ENCODE measurements at places on chromosomes 3 and 15. TPM values are rescaled to one million over a fixed set of nuclear protein-coding genes. Genes with fewer than 3 reads are reported as not detected.

DNA sequence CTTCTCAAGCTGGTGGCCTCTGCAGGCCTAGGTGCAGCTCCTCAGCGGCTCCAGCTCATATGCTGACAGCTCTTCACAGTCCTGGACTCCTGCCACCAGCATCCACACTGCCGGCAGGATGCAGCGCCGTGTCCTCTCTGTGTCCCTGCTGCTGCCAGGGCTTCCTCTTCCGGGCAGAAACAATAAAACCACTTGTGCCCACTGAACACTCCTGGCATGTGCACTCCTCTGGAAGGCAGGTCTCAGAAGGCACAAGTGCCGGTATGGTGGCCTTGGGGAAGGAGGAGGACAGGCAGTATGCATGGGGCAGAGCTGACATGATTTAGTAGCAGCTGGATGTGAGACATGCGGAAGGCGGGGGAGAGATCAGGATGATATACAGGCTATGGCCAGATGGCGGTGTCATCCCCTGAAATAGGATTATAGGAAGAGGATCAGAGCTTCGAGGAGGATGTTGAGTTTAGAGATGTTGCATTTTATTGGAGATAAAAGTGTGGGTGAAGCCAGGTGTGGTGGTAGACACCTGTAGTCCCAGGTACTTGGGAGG is 7.5 kb upstream of the MAN2A2 start:
- DNase-seq, result no peak

GRCh38 chr15:33699691-33700447 is 268.4 kb upstream of the CHRM5 start:
- DNase-seq, result peak; percentile 19

- peak; percentile 5 for DNase-seq
Measured at GRCh38 chr3:63557912-63558311, 94.6 kb upstream of the SNTN start.

DNA sequence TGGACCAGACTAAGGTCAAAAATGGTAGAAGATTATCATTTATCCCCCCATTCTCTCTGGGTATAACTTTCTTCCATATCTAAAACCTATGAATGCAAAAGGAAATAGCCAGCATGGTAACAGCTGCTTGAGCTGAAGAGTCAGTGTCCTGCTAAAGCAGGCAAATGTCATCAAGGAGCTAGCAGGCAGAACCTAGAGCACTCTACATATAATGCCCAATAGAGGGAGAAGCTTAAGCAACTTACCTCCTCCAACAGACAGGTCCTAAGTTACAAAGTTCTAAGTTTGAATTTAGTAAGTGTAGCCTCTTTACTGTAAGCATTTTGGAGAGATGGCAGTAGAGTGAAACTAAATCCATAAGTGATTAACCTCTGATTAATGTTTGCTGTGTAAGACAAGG is 7.7 kb downstream of the RAF1 start:
- DNase-seq, result no peak

DNA sequence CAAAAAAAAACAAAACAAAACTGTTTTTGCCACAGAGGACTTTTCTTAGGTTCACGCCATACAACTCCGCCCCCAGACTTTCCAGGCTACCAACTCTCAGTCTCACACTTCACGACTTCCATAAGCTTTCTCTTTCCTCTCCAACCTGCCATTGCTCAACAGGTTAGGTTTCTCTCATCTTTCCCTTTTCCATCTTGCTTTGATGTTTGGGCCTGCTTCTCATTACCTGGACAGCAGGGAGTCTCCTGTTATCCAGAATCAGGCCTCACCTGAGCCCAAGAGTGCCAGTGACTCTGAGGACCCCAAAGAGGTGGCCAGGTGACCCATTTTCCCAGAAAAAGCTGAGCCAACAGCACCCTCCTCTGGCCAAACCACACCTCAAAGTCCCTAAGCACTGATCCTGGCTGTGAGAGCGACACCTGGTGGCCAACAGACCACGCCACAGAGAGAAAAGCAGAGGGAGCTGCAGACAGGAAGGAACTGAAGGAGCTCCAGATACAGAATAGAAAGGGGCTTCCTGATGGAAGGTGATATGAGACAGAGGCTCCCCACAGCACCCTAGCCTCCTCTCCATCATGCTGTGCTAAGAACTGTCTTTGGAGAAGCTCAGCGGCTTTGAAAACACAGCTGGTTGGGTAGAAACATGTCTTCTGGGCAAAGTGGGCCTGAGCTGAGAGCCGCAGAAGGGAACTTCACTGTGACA is 4.0 kb downstream of the CCDC51 start:
- DNase-seq, result peak; percentile 65

DNA sequence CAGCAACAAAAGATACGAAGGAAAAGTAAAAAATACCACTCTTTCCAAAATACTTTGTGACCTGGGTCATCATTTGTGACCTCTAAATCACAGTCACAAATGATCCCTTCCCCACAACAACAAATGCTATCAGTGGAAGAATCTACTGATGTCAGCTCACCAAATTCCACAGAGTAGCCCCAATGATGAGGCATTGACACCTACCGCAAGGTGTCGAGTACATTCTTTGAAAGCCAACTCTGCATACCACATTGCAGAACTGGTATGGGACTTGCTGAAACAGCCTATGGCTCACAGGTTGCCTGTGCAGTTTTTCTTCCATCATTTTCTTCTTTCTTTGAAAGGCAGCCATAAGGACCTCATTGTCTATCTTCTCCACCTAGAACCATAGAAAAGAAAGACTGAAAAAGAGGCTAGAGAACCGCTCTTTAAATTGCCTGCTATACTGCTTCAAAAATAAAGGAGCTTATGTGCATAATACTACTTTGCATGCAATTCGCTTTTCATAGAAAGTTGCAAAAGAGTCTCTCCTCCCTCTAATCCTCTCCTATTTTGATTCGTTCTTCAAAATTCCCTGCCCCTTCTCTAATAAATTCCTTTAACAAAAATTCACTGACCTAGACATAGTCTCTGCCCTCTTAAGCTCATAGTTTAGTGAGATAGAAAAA is 21.4 kb upstream of the KPNA1 start:
- DNase-seq, result no peak

PEX11A gene
- total RNA-seq, result 15.9 TPM

DNA sequence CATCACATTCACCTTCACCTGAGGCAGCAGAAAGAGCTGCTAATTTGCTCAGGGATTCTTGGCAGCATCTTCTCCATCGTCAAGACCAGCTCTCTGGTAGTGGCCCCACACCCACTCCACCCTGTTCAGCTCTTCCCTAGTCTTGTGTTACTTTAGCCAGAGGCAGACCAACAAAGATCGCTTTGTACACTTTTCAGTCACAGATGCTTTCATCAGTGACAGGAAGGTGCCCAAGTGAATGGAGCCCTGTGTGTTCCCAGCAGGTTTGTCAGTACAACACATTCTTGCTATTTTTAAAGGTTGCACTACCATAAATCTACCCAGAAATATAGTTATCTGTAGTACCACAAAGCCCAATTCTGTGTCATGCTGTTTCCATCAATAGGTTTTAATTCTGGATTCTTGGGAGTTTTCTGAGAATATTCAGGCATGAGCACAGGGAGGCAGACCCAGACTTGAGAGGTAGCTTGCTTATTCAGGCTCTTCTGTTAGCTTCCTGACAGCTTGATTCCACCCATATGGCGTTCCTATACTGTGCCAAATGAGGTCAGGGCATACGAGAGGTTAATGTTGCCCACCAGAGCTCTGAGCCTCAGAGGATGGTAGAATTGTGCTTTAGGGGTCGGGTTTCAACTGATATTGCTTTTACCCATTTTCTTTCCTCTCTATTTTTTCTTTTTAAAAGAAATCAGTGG is 109.8 kb upstream of the MANF start:
- DNase-seq, result no peak

GRCh38 chr3:98786364-98787006 is 23.3 kb downstream of the ST3GAL6 start:
- DNase-seq, result peak; percentile 17

DNA sequence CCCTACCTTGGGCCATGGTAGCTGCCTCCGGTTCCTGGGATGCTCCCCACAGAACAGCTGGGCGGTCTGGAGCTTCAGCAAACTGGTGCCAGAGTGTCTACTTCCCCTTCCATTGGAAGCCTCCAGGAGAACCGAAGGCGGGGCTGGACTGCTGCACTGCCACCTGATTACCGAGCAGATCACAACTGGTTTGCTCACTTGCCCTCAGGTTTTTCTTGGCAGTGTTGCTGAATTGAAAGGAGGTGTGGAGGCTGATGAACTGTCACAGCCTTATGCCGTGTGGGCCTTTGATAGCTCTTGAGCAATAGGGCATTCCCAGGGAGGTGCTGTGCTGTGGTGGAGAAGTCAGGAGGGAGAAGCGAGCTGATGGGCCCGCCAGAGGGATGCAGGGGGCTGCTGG is at the start of gene TGM5:
TSS of gene TGM5 (minus strand) at position 95 of the 400 bp plus-strand sequence. CDS start at position 16, 79 bp downstream.
- no peak for DNase-seq

DNA sequence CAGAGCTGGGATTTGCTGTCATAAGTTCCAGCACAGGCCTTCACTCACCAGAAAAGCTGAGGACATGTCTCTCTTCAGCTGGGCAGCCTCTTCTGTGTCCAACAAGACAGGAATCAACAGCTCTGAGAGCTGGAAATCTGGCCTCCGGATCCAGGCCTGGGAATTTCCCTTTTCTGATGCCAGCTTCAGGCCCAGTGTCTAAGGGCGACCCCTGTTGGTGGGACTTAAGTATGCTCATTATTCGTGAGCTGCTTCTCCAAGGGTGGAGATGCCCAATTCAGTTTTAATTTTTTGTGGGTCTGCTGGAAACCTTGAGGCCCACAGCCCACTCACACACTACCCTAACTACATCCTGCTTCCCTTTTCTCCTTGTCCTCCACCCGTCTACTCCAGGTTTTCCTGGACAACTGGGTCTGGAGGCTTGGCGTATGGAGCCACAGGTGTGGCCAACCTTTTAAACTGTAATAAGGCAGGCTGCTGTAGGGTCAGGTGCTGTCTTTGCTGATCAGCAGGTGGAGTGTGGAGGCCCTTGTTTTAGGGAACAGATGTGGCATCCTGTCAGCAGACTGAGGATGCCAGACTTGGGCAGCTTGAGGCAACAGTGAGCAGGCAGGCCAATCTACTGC is 2.6 kb upstream of the CEMIP start:
- DNase-seq, result peak; percentile 79

DNA sequence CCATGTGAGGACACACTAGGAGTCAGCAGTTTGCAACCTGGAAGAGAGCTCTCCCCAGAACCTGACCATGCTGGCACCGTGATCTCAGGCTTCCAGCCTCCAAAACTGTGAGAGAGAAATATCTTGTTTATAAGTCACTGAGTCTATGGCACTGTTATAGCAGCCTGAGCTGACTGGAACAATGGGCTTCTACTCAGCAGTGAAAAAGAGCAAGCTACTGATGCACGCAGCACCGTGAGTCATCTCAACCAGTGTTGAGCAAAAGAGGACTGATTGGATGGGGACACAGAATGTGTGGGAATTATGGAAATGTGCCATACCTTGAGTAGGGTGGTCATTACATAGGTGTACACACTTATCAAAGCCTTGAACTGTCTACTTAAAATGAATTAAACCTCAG is 230.4 kb downstream of the PLCL2 start:
- peak; percentile 55 for DNase-seq

CD200R1 gene
- not detected for total RNA-seq

GRCh38 chr3:138381413-138381901 is 33.1 kb downstream of the MRAS start:
- DNase-seq, result peak; percentile 9

DNA sequence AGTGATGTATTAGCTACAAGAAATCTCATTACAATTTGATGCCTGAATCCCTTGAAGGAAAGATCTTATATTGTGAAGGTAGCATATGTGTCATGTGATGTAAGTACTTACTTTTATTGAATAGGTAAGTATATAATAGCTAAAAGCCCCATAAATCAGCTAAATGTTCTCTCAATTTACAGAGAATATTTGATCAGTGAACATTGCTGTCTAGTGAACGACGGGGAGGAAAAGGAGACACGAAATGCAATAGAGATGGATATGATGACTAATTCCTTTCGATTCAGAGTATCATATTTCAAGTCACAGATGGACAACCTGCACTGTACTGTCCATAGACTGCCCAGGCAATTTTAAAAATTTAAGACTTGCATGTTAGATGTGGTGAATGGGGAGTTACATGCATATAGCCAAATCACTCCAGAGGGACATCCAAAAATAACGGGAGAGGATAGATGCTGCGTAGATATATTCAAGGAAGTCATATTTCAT is 462.1 kb upstream of the CDIN1 start:
- DNase-seq, result no peak

GP5 gene
- total RNA-seq, result 0.17 TPM
